ENCODE measurements at places on chromosomes 13 and 19. TPM values are rescaled to one million over a fixed set of nuclear protein-coding genes. Genes with fewer than 3 reads are reported as not detected.

Gene SYCN
- total RNA-seq = not detected

Gene KISS1R
- 0.48 TPM for total RNA-seq

Gene ZNF528
- 0.50 TPM for total RNA-seq

Gene GJB2
- total RNA-seq = 0.98 TPM

Gene IFNL1
- not detected for total RNA-seq

Gene CYP2A7
- not detected for total RNA-seq

Gene RASAL3
- total RNA-seq = not detected

Gene PDCD5
- total RNA-seq = 466 TPM

Gene CGB1
- 0.64 TPM for total RNA-seq

Gene KLF1
- not detected for total RNA-seq

Gene IRGC
- total RNA-seq = not detected

Gene ZNF607
- 5.9 TPM for total RNA-seq

Gene PSG6
- not detected for total RNA-seq

Gene PDE4A
- total RNA-seq = 3.7 TPM

Gene DKKL1
- 0.50 TPM for total RNA-seq

Gene LIG1
- total RNA-seq = 67.2 TPM

Gene FAM216B
- not detected for total RNA-seq

Gene ANKLE1
- 0.66 TPM for total RNA-seq

Gene OR4F17
- total RNA-seq = not detected

Gene IRF2BP1
- 38.6 TPM for total RNA-seq

Gene LMTK3
- total RNA-seq = 4.5 TPM

Gene TNFRSF19
- 2.9 TPM for total RNA-seq

Gene UNC13A
- total RNA-seq = 2.0 TPM

Gene CD209
- not detected for total RNA-seq

Gene KIR3DL1
- total RNA-seq = not detected

Gene SOHLH2
- not detected for total RNA-seq

Measured in A549 treated with CpdA at 1 μM for 4 hours (cell line).